ENCODE measurements at places on chromosomes 4 and X.

DNA sequence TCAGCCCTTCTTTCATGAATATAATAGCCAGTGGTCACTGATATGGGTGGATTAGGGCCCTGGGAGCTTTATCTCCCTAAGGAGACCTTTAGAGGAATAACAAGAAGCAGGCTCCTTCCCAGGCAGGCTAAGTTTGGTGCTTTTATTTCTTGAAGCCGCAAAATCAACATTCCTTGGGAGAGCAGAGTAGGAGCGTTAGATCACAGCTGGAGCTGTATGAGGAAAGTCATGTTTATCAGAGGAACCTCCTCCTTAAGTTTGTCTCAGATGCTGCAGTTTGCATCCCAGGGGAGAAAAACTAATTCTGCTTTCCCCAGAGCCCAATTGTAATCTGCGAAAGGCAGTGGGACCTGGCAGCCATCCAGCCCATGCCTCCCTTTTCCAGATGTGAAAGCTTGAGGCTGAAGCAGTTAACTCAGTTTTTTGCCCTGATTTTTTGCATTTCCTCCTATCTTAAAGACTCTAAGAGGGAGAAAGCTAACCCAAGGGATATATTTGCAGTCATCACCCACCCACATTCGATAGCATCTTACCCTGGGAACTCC is 186.0 kb upstream of the FRMPD4 start:
- H3K4me1 ChIP-seq, result no peaks in the 10 kb centered on the region
- H3K27me3 ChIP-seq, result no peaks in the 10 kb centered on the region
- no peak overlapping the region for H3K4me3 ChIP-seq
- no peaks in the 10 kb centered on the region for H3K36me3 ChIP-seq

DNA sequence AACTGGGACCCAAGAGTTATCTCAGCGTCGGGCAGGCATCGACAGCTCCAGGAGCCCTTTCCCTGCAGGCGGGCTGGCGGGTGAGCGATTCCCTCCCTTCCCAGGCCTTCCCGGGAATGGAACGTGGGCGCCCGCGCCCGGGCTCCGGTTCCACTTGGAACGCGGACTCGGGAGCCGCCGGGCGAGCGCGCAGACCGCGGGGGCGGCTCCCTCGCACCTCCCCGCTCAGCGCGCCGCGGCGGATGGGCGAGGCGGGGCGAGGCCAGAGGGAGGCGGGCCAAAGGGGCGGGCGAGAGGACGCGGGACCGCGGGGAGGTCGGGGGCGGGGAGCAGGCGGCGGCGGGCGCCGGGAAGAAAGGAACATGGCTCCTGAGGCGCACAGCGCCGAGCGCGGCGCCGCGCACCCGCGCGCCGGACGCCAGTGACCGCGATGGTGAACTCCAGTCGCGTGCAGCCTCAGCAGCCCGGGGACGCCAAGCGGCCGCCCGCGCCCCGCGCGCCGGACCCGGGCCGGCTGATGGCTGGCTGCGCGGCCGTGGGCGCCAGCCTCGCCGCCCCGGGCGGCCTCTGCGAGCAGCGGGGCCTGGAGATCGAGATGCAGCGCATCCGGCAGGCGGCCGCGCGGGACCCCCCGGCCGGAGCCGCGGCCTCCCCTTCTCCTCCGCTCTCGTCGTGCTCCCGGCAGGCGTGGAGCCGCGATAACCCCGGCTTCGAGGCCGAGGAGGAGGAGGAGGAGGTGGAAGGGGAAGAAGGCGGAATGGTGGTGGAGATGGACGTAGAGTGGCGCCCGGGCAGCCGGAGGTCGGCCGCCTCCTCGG is at the start of gene PKD2:
Gene PKD2, plus strand, starts transcription at position 332 of the 818 bp plus-strand sequence. Its CDS starts 99 bp downstream, at position 431.
- no peaks in the 10 kb centered on the region for H3K36me3 ChIP-seq
- peak; percentile 90 for DNase-seq
- H3K27me3 ChIP-seq, result peaks cover 22% of the 10 kb centered on the region
- no peak within 1 kb of the TSS for H3K27ac ChIP-seq

DNA sequence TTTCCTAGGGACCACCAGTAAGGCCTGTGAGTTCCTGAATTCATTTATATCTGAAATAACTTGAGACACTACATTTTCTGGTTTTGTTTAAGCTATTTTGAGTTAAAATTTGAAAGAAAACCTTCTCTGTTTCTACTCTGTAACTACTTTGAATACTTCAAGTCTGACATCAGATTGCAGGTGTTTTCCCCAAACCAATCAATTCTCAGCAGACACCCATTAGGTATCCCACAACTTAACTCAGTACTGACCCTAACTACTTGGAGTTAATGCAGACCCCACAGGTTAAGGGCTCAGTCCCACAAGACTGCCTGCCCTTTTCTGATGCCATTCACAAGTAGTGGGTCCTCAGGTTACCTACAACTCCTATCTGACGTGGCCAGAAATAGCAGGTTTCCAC is 1100.0 kb upstream of the SLIT2 start:
- no peaks in the 10 kb centered on the region for H3K27me3 ChIP-seq
- peaks cover 9% of the 10 kb centered on the region for H3K36me3 ChIP-seq
- H3K4me1 ChIP-seq, result no peaks in the 10 kb centered on the region
- H3K4me3 ChIP-seq, result no peak overlapping the region
- H3K27ac ChIP-seq, result no peak overlapping the region

DNA sequence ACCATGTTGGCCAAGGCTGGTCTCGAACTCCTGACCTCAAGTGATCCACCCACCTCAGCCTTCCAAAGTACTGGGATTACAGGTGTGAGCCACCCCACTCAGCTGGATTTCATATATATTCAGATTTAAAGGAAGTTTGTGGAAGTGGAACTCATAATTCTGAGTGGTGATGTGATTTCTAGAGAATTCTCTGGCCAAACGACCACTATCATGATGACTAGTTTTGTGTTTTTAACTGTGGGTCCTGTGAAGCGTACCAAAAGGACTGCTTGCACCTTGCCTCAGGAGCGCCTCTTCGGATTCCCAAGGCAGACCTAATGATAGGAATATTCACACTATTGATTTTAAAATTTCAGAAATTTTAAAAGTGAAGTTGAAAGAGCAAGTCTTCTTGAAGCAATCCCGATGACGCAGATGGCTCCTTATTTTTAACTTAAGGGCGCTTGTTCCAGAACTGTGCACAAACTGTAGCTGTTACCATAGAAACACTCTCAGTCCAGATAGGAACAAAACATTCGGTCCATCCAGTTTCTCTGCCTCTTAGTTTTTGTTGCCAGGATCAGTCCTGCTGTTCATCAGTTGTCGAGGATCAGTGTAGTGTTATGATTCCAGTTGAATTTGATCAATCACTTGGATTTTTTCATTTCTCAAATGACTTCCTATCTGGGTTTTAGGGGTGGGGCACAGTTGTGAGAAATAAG is 51.7 kb upstream of the CLCN4 start:
- no peaks in the 10 kb centered on the region for H3K36me3 ChIP-seq
- H3K27ac ChIP-seq, result no peak overlapping the region
- no peaks in the 10 kb centered on the region for H3K4me1 ChIP-seq
- no peak overlapping the region for H3K4me3 ChIP-seq
- no peaks in the 10 kb centered on the region for H3K27me3 ChIP-seq

DNA sequence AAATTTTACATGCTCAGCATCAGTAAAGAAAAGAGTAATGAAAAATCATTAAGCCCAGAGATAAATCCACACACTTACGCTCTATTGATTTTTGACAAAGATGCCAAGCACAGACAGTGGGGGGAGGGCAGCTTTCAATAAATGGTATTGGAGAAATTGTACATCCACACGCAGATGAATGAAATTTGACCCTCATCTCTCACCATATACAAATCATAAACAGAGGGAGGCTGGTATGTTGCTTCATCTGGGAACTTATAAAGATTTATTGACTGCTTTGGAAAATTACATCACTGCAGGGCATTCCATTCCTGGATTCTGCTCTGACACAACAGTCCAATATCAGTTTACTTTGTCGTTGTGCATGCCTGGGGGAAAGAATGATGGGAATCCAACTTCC is 58.4 kb upstream of the XAGE1A start:
- no peaks in the 10 kb centered on the region for H3K36me3 ChIP-seq
- no peaks in the 10 kb centered on the region for H3K27me3 ChIP-seq
- H3K4me3 ChIP-seq, result no peak overlapping the region

DNA sequence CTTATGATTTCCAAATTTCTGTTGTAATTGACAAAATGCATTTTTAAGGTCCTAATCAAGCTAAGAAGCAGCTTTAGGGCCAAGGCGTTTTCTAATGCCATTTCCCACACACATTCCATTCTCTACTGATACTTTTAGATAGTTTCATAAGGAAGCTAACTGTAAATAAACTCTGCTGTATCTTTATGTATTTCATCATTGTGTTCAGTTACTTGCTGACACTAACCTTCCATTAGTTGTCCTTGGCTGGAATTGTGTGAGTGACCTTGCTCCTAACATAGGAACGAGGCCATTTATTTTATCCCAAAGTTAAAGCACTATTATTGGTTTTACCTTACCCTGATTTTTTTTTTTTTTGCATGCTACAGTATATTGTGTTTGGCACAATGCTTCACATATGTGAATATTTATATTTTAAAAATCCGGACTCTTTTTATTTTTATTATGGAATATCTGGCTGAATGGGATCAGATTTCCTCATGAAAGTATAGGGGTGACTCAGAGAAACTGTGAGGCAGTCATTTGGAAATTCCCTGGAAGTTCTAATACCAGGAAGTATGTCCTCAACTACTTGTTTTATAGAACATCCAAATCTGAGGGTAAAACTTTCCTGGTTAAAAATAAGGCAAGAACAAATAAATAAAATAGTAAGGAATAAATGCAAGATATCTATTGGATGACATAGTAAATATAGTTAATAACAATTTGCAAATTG is 62.7 kb upstream of the SORBS2 start:
- H3K4me1 ChIP-seq, result peaks cover 24% of the 10 kb centered on the region
- DNase-seq, result no peak
- H3K36me3 ChIP-seq, result no peaks in the 10 kb centered on the region
- H3K27ac ChIP-seq, result no peak overlapping the region
- no peaks in the 10 kb centered on the region for H3K27me3 ChIP-seq

DNA sequence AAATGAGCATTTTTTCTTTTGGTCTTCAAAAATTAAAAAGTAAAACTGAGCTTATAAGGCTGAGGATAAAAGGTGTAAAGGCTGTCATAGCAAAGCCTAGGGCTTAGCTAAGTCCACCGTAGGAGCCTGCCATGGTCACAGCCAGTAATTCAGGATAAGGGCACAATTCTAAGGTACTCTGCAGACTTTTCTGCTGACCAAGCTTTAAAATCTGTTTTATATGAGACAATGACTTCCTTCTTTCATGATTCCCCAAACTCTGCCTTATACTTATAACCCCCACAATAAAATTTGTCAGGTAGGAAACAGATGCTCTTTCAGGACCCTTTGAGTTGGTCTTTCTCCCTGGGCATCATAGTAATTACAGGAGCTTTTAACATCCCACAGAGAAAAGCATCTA is 138.5 kb downstream of the COL4A6 start:
- H3K36me3 ChIP-seq, result no peaks in the 10 kb centered on the region
- peaks cover 9% of the 10 kb centered on the region for H3K4me1 ChIP-seq
- H3K27ac ChIP-seq, result no peak overlapping the region
- no peak for DNase-seq
- no peak overlapping the region for H3K4me3 ChIP-seq

DNA sequence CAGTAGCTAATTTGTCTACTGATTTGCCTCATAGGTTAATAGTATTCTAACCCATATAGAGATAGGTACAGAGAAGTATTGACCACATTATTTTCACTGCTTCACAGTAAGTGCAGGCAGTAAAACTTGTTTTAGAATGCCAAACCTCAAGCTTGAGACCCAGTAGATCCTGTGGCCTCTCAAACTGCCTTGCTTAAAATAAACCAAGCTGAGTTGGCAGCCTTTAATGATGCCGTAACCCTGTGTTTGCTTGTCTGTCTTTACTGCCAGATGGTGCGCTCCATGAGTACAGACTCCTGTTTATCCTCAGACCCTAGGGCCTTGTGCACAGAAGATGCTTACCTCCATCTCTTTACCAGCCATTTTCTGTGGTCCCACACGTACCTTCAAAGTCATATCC is 50.8 kb downstream of the ANXA3 start:
- no peaks in the 10 kb centered on the region for H3K27me3 ChIP-seq
- no peak for DNase-seq
- no peaks in the 10 kb centered on the region for H3K36me3 ChIP-seq
- no peaks in the 10 kb centered on the region for H3K4me1 ChIP-seq

GRCh38 chr4:2963966-2964471 is 648 bp downstream of the GRK4 start:
- H3K27me3 ChIP-seq, result peaks cover 11% of the 10 kb centered on the region
- peaks cover 6% of the 10 kb centered on the region for H3K4me1 ChIP-seq
- peak overlapping the region; percentile 89 for H3K4me3 ChIP-seq

DNA sequence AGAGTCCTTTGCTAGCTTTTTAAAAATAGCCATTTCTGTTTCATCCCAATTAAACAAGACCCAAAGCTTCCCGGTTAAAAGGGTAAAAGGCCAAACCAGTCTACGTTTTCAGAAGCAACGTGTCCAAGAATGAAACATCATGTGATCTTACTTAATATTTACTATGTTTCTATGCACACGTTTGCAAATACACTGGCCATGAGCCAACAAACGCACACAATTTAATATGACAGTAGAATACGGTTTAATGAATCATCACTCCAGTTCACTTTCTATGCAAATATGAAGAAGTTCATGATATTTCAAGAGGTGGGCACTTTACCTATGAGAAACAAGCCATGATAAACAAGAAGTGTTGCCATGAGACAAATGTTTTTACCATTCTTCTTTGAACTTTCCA is 4.3 kb downstream of the NR0B1 start:
- H3K36me3 ChIP-seq, result no peaks in the 10 kb centered on the region
- no peak overlapping the region for H3K4me3 ChIP-seq
- peaks cover 10% of the 10 kb centered on the region for H3K4me1 ChIP-seq
- H3K27ac ChIP-seq, result no peak overlapping the region
- peaks cover 33% of the 10 kb centered on the region for H3K27me3 ChIP-seq
- no peak for DNase-seq

DNA sequence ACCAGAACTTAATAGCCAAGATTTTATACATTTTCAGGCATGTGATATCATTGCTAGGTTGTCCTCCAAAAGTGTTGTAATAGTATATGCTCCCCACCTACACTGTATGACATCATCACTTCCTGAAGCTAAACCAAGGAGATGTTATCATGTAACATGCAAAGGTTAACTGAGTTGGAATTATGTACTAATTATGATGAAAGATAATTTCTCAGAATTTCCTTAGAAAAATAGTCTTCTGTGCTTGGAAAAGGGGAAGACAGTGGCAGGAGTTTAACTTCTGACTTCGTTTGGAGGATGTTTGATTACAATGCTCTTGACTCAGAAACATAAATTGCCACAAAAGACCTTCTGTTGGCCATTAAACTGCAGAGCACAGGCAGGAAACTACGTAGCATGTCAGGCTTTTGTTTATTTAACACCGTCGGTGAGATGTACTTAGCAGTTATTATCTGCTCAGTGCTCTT is 83.6 kb upstream of the GUCY1A1 start:
- no peak overlapping the region for H3K4me3 ChIP-seq
- no peaks in the 10 kb centered on the region for H3K36me3 ChIP-seq
- no peaks in the 10 kb centered on the region for H3K4me1 ChIP-seq

GRCh38 chr4:18441203-18441590 is 419.6 kb upstream of the LCORL start:
- no peak overlapping the region for H3K4me3 ChIP-seq
- H3K27ac ChIP-seq, result no peak overlapping the region
- H3K27me3 ChIP-seq, result no peaks in the 10 kb centered on the region
- DNase-seq, result no peak
- no peaks in the 10 kb centered on the region for H3K4me1 ChIP-seq
